ENCODE measurements at places on chromosomes 4 and X.

- no peak for DNase-seq
Measured at GRCh38 chrX:102840871-102841705, 96.0 kb upstream of the RAB40AL start.

GRCh38 chrX:30904186-30904585 is 15.1 kb upstream of the TAB3 start:
- no peak for DNase-seq

DNA sequence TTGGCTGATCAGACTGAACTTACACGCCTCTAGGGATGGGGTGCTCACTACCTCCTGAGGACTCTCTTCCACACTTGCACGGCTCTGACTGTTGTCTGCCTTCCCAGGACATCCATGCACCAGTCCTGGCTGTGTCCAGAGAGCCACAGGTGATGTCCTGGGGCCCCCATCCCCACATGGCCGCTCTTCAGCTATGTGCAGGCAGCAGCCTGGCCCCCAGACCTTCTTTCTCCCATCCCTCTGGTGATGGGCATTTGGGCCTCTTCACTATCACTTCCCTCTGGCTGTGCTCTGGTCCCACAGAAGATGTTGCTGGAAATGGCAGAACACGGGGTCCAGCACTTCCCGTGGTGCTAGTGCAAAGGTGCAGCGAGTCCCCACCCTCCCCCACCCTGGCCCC is 40.9 kb upstream of the HMX1 start:
- no peak for DNase-seq

- DNase-seq = no peak
Measured at GRCh38 chr4:150543042-150543441, 38.9 kb upstream of the MAB21L2 start.

- DNase-seq = no peak
Measured at GRCh38 chr4:8723222-8723980, 130.8 kb downstream of the CPZ start.

GRCh38 chr4:148053298-148054003 is 321.6 kb downstream of the ARHGAP10 start:
- DNase-seq = no peak

DNA sequence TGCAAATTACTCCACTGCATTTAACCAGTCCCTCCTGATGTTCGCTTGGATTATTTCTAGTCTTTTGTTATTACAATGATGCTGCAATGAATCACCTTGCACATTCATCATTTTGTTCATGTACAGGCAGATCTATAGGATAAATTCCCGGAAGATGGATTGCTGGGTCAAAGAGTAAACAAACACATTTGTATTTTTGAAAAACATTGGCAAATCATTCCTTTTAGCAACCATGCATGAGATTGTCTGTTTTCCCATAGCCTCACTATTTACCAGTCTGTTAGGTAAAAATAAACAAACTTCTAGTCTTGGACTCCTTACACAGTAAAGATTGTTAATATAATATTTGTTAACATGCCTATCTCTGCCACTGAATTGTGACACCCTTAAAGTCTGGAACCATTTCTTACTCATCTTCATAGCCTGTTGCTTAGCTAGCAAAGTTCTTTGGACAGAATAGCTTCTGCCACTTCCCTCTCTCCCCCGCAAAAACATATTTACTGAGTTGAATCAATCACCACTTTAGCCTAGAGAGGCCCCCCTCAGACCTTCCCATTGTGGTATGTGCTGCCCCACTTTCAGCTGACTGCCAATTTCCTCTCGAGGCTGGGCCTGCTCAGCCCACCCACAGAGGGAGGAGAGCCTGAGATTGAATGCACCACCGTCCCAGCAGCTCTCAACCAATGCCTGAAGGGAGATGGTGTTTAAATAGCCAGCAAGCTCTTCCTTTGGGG is 108.4 kb upstream of the ATXN3L start:
- DNase-seq = peak; percentile 44

DNA sequence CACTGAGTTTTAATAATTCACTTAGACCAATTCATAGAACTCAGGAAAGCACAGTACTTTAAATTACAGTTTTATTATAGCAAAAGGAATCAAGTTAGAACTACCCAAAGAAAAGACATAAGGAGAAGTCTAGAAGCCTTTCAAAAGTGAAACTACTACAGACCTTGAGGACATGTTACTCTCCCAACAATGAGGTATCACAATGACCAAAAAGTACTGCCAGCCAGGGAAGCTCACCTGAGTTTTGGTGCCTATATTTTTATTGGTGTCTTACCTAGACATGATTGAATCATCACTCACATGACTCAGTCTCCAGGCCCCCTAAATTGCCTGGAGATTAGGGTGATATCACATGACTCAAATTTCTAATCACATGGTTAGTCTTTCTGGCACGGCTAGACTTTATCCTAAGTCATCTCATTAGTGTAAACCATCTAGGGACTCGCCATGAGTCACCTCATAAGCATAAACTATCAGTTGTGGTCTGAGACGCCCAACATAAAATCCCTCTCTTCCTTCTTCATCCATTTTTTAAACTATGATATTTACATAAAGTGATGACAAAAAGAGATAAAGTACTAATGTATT is 372.3 kb downstream of the TMA16 start:
- no peak for DNase-seq

DNA sequence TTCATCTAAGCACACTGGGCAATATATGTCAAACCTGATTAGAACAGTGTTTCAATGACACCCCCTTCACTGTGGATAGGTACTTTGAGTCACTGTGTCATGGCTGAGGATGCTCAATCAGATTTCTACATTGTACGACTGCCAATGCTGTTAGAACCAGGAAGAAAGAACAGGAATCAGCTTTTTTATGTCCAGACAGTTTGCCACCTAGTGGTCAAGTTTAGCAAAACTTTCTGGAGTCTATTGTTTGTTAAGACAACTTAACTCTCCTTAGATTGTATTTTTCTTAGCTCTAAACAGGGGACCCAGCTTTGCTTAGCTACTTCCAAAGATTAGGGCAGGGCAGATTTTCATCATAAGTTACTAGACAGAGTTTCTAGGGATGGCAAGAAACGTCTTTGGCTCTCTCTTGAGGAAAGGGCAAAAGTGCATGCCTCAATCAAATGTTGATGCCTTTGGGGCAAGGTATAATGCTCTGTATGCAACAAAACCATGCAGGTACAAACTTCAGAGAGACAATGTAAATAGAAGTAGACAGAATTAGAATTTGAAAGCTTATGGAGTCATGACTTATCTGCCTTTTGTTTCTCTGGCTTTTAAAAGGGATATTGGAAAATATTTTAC is 40.5 kb upstream of the BMP3 start:
- DNase-seq = peak; percentile 30

DNA sequence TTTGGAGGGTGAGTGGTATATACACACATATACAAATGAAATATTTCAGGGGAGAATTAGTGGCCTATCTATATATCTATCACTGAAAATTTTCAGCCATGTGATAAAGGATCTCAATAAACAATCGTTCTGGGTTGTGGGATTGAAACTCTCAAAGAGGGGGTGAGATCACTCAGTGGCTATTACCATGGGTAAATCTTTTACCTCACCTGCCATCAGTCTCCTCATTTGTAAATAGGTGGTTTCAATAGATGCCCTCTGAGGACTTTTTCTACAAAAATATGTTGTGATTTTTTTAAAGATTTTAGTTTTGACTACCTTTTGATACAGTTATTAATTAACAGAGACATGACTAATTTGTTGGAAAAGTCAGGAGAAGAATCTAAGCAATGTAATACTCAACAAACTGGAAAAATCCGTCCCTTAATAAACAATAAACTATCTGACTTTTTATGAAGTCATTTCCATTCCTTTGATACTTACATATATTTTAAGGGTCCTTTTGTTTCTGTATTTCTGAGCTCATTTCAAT is 192.8 kb downstream of the MAD2L1 start:
- DNase-seq = no peak

DNA sequence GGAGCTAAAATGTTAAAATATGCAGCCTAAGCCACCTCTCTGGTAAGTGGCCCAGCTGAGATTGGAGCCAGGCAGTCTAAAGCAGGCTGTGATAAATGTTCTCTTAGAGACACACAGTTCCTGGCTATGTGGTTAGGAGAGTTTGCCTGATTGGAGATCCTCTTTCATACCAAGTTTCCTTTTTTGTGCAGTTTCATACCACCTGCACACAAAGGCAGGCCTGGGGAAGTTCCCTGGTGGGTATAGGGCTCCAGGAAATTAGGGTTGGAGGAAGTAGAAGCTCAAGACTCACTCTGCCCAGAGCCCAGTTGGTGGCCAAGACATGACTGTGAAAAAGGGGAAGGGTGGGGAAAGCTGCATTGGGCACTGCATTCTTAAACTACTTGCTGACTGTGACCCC is 16.9 kb downstream of the CYBB start:
- no peak for DNase-seq

- no peak for DNase-seq
Measured at GRCh38 chrX:124018023-124018422, 56.5 kb downstream of the STAG2 start.

GRCh38 chr4:183288955-183289354 is 31.1 kb downstream of the CLDN22 start:
- no peak for DNase-seq

- peak; percentile 9 for DNase-seq
Measured at GRCh38 chr4:186719925-186720694, 3.5 kb downstream of the FAT1 start.

DNA sequence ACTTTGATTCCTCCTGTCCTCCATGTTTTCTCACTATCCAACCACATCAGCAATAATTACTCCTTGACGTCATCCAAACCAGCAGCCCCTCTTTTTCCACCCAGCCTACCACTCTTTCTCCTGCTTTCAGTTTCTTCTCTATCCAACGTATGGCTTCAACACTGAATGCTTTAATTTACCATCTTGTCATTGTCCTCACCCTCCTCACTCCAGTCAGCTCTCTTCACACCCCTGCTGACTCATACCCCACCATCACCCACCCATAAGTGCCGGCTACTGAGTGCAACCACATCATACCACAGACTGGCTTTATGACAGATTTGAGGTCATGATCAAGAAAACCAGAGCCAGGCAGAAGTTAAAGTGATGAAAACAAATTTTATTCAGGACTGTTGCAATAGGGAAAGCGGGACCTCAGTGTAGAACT is 9.8 kb upstream of the ANXA5 start:
- peak; percentile 77 for DNase-seq

GRCh38 chr4:13276357-13276756 is 207.8 kb downstream of the RAB28 start:
- no peak for DNase-seq

DNA sequence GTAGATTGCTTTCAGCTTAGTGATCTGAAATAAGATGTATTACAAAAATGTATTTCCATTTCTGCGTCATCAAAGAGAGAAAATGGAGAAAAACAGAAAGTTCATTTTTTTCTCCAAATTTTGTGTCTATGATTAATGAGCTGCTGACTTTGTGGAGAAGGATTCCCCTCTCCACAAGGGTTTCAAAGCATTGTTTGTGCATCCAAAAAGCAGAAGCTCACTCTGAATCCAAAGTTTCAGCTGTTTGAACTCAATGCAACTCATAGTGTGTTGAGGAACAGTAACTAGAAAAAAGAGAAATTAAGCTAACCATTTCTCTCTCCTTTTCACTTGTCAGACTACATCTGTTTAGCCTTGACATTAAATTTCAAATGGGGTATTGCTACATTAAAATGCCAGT is 62.9 kb upstream of the SLC7A11 start:
- DNase-seq = no peak

Measured in GM04503 (cell line).